ENCODE measurements at places on chromosomes 13 and 19.

GRCh38 chr19:55472463-55472862 lies 4.0 kb upstream of the ZNF628 start:
- no peak for DNase-seq

DNA sequence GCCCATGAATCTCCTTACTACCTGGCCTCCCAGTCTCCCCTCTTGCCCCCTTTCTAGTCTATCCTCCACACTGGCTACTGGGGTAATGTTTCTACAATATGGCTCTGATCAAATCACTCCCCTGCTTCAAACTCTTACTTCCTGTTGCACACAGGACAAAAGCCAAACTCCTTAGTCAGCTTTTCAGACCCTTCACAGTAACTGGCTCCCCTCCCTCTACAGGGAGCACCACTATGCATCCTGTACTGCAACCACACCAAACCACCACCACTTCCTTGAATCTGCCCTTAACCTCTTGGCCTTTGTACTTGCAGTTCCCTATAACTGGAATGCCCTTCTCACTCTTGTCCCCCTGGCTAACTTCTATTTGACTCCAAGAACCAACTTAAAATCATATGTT lies 32.2 kb downstream of the DEDD2 start:
- DNase-seq = peak; percentile 65

DNA sequence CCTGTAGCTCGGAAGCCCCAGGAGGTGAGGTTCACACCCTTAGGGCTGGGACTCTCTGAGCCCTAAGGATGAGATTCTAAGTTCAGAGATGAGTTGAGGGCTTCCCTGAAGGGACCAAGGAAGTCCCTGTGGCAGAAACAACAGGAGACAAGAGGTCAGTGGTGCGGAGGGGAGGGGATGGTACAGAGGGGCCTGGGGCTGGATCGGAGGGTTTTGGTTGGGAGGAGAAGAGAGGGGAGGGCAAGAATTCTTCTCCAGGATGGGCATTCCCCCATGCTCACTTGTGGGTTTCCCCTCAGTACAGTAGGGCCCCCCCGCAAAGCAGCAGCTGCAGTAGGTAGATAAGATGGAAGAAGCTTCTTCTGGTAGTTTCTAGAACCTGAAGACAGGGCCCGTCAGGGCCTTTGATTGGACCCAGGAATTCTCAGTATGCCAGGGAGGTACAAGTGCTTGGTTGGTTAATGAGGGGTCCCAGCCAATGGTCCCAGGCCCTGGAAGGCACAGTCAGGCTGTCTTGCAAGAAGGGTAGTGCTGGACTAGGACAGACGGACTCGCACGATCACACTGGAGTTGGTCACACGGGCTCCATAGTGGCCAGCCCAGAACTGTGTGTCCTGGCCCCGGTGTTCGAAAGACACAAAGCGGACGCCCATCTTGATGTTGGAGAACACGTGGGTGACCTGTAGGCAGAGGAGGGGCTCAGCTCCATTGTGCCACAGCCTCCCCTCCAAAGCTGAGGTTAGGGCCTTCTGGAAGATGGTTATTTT lies 7.3 kb downstream of the FBXO27 start:
- no peak for DNase-seq

DNA sequence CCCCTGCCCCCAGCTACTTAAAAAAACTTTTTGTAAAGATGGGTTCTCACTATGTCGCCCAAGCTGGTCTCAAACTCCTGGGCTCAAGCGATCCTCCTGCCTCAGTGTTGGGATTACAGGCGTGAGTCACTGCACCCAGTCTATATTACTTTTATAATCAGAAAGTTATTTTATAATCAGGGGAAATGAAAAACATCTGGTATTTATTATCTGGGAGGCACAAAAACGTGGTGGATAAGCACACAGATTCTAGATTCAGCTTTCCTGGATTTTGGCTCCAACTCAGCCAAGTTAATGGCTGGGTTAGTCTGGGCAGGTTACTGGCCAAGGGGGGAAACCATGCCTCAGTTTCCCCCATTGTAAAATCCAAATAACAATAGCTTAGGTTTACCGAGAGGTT lies 24.7 kb downstream of the KEAP1 start:
- DNase-seq = no peak

DNA sequence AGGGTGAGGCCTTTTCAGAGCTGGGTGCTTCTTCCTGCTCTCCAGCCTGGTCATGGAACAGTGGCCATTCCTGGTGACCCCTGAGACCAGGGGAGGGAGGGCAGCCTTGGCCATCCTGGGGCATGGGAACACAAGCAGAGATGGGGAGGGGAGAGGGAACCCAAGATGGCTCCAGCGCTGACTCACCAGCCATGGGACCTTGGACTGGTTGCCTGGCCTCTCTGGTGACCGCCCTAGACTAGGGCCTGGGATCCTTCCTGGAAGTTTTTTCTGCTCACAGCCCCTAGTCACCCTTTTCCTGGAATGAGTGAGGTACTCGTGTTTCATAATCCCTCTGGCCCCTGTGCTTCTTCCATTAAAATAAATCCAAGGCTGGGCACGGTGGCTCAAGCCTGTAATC lies 3.3 kb upstream of the OPA3 start:
- no peak for DNase-seq

DNA sequence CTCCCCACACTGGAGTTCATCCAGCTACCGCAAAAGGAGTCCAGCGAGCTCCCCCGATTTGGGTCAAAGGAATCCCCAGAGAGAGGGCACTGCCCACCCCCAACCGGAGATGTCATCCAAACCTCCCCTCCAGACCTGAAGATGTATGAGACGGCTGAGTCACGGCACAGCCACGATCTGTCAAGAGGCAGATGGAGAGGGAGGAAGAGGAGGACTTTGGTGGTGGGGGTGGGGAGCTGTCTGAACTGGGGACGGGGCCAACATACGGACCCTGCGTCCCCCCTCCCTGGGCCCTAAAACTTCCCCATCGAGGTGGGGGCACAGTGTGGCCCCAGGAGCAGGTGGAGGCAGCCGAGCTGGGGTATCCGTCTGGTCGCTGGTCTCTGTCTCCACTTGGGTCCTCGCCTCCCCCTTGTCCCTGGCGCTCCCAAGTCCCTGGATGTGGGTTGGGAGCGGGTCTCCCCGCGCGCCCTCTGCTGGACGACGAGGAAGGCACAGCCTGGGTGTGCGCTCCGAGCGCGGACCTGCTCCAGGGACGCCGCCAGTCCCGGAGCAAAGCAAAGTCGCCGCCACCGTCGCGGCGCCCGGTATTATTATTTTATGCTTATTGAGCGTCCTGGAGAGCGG lies 3.8 kb downstream of the PDE4A start:
- peak; percentile 77 for DNase-seq

- DNase-seq = no peak
Observed at GRCh38 chr19:33448159-33448516, 73.5 kb downstream of the PEPD start.

DNA sequence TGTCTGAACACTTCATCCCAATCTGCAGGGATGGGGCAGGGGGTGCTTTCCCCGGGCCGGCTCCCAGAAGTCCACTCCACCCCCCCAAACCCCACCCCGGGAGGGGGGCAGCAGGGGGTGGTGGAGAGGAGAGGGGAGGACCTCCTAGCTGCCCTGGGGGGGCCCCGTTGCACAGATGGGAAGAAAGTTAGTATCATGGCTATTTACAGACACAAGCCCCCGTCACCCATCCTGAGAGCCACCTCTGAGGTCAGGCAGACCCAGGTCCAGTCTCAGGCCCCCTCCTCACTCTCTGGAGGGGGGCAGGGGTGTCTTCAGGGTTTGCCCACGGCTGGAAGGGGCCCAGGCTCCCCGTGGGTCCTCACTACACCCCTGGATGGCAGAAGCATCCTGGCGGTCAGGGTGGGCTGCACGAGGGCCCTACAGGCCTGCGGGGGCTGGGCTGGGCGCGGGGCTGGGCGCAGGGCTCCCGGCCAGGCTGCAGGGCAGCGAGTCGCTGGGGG lies 5.8 kb upstream of the REXO1 start:
- no peak for DNase-seq

DNA sequence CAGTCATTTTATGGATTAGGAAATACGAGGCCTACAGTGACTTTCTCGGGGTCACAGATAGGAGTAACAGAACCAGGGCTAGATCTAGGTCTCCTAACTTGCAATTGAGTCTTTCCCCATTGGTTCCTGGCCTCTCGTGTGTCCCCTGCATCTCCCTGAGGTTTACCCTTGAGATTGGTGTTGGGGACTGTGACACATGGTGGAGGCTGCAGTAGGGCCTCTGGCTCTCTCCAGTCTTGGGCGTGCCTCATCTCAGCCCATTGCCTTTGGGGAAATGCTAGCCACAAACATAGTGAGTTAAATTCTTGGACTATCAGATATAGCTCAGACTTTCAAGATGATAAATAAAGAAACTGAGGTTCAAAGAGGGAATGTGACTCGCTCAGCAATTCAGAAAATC lies 212.1 kb downstream of the KCNRG start:
- DNase-seq = no peak

GRCh38 chr19:39199025-39199424 lies 2.3 kb downstream of the NCCRP1 start:
- no peak for DNase-seq

GRCh38 chr19:1279782-1280341 lies 4.5 kb downstream of the FAM174C start:
- peak; percentile 84 for DNase-seq

DNA sequence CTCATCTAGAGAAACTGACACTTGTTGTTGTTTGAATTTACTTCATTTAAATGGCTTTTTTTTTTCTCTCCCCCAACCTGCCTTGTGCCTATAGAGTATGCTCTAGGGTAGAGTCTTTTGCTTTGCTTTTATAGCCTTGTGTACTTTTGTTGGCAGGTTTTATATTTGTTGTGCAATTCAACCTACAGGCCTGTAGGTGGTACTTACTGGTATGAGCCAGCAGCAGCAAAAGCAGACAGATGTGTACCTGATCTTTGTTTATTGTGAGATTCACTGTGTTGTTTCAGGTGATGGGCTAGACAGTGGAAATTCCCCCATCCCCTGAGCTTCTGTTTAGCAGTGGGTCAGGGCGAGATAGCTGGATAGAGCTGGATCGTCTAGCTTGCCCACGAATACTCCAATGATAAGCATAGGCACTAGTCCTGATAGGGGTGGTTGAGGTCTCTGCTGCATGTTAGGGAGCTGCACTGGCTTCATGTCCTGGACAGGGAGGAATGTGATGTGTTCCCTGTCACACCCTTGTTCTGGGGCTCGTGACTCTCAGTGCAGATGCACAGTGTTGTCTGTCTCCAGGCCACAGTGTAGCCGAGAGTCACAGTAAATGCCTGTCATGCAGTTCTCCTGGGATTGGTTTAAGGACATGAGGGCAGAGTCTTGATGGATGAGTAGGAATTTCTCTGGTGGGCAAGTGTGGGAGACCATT lies 21.3 kb downstream of the DNAJC3 start:
- no peak for DNase-seq

DNA sequence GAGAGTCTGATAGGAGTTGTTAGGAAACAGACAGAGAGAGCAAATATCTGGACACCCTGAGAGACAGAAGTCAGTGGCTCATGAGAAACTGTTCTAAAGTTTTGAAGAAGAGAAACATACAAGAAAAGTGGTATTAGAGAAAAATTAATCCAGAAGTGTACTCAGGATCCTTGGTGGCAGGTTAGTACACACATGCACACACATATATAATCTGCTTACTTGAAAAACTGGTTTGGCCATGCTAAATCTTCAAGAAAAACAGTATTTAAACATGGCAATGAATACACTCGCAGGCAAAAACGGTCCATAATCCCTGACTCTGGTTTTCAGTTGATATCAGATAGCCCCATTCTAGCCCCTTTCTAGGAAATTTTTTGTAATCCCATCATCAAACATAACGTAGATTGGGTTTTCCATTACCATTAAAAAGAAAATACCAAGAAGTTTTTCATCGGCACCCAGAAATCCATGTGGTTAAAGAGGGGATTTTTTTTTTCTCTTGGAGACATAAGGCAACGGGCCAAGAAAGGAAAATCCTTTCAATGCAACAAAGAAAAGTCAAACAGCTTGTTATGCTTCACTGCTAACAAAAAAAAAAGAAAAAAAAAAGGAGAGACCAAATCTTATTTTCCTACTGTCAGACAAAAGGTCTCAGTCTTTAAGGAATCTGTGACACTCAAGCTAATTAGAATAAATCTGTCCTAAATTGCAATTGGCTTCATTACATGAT lies 178.0 kb upstream of the MIR17HG start:
- DNase-seq = no peak

- DNase-seq = no peak
Observed at GRCh38 chr13:52461265-52461664, 6.0 kb downstream of the CKAP2 start.

GRCh38 chr19:6590258-6590826 lies 608 bp downstream of the CD70 start:
- peak; percentile 24 for DNase-seq

- DNase-seq = no peak
Observed at GRCh38 chr13:59547950-59548349, 615.8 kb downstream of the DIAPH3 start.

- no peak for DNase-seq
Observed at GRCh38 chr13:79671420-79671819, 190.5 kb downstream of the NDFIP2 start.

DNA sequence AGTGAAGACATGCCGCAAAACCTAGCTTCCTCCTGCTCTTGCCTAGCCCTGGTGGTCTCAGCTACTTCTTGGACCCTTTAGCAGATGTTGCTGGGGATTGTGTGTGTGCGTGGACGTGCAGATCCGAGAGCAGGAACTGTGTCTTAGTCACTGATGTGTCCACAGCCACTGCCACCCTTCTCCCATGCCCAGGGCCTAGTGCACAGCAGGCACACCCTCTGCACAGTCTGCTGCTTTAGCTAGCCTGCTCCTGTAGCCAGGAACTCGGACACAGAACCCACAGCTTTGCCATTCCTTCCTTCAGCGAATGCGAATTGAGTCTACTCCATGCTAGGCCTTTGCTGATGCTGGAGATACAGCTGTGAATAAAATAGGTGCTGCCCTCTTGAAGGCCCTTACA lies 2.3 kb downstream of the CLPTM1 start:
- DNase-seq = no peak

- DNase-seq = no peak
Observed at GRCh38 chr19:14603990-14604387, 21.1 kb downstream of the CLEC17A start.

DNA sequence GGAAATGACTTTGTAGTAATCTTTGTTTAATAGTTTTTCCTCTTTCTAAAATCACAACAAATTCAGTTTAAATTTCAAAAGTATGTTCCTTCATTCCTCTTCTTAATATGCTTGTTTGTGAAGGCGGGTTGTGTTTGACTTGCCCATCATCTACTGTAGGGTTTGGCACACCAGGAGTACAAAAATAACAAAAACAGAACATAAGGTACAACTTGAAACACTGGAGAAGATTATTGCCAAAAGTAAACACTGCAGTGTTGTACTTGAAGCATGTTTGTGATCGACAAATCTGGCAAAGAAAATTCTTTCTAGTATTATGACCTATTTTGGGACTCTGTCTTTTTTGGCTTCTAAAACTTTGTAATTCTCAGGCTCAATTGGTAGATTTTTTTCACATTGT lies 518.6 kb downstream of the SLITRK5 start:
- DNase-seq = no peak

- DNase-seq = peak; percentile 20
Observed at GRCh38 chr13:24683838-24684599, 3.8 kb downstream of the ATP12A start.

GRCh38 chr13:94662274-94662945 lies 49.9 kb downstream of the SOX21 start:
- no peak for DNase-seq

- DNase-seq = no peak
Observed at GRCh38 chr13:26420282-26420960, 137.1 kb upstream of the WASF3 start.

All from inflammatory macrophage (primary cell).